ENCODE measurements at places on chromosomes 2 and 18.

DNA sequence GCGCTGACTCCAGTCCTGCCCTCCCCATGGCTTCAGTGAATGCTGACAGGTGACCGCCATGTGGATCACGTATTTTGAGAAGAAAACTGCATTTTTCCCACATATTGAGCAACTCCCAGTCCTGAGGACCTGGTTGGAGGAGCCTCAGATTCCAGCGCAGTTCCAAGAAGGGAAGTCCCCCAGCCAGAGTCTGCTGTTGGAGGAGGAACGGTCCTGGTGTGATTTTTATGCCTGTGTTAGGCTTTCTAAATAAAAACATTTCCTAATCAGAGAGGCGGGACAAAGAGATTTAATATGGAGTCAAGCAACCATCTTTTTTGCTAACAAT lies 32.3 kb upstream of the COL6A3 start:
- DNase-seq = no peak

GRCh38 chr2:144516411-144516980 lies 3.4 kb downstream of the ZEB2 start:
- DNase-seq = no peak

GRCh38 chr2:101807242-101807641 lies 109.7 kb downstream of the MAP4K4 start:
- no peak for DNase-seq

DNA sequence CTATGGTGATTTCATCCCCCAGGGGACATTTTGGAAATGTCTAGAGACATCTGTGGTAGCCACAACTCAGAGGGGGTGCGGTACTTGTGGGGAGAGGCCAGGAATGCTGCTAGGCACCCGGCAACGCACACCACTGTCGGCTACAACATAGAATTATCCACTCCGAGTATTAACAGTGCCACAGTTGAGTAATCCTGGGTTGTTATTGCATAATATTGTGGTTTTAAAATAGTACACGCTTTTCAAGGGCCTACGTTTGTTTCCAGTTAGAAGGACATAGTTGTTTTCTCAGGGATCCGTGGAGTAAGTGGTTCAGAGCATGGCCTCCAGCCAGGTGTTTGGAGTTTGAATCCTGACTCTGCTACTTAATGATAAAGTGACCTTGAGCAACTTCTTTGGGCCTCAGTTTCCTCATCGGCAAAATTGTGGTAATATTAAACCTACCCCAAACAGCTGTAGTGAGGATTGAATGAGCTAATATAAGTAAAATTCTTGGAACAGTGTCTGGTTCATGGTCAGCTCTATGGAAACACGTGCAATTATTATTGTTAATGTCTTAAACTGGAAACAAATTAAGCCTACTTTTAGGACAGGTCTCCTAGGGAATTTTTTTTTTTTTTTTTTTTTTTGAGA lies 24.5 kb downstream of the CYP27A1 start:
- DNase-seq = no peak

DNA sequence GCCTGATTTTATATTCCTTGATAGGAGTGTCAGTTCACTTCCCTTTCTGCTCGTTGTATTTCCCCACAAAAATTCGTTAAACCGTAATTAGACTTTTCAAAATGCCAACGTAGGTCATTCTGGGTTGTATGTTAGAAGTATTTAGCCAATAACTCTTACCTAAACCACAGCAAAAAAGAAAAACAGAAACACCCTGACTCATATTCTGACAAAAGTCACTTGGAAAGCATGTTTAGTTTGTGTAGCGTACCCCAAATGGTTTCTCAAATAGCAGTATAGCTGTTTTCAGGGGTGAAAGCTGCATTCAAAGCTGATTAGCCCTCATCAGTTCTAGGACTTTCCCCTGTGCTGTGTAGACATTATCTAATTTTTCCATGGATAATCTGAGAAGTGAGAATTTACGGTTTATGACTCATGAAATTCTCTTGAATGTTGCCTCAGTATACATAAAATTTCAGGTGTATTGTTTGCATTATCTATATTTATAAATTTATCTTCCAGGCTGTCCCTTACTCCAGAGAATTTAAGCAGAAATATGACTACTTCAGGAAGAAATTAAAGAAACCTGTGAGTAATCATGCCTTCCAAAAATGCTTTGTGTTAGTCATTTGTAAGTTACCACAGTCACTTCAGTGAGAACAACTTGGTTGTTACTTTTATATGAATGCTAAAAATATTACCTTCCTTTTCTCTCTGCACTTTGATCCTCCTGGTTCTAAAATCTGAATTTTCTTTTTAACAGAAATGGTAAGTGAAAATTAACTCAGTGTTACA lies 264.9 kb downstream of the ALPK2 start:
- peak; percentile 39 for DNase-seq

- no peak for DNase-seq
Observed at GRCh38 chr18:10035281-10035991, 121.6 kb downstream of the VAPA start.

DNA sequence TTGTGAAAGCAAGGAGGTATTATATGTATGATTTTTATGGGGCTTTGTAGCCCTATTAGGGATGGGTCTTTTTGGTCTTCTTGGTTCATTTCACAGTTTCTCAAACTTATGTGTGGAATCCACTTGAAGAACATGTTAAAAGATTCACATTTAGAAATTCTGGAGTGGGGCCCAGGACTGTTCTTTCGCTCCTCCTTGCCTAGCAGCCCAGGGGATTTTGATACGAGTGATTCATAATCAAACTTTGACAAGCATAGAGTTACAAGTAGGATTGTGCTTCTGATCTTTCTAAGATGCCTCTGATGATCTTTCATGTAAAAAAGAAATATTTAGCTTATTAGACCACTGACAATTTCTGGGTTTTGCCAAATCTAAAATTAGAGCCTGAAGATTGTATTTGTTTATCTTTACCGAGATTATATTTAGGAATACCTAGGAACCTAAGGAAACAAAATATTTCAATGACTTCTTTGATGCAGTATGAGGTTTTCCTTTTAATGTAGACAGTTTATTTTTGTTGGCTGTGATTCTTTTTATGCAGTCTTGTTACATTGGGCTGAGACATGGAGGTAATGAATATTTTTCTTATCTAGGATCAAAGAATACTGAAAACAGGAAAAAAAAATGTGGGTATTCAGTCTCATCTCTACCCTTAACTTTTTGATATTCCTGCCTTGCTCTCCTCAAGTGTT lies 324.0 kb downstream of the PARD3B start:
- DNase-seq = no peak

DNA sequence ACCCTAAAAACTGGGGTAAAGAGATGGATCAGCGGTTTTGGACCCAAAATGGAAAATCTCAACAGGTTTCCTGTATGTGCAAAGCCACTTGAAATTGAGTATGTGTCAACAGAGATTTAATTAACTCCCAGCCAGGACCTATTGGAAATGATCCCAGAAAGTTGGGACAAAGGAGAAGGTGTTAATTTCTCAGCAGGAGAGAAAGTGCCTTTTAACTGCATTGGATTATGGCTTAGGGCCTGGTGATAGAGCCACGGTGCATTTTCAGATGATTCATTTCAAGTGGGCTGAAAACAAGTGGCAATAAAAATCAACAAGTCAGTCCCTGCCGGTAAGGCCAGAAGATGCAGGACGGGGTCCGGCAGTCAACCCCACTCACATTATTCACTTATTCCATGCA lies 80.2 kb upstream of the BCL11A start:
- DNase-seq = no peak

GRCh38 chr18:58592223-58593214 lies 36.4 kb downstream of the ALPK2 start:
- DNase-seq = no peak

DNA sequence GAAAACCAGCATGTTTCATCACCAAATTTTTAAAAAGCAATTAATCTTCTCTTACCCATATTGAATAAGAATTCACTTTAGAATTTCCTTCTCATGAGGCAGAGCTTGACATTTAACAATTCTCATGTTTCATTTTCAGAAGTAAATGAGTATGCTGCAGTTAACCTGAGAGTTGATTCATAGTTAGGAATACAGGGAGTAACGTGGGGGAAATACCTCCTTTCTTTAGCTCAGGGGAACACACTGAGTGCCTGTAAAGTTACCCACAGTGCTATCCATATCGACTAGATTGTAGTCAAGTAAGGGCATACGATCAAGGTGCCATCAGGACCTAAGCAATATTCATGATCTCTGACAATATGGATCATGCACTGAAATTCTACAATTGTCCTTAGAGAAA lies 38.9 kb upstream of the ATIC start:
- DNase-seq = no peak

DNA sequence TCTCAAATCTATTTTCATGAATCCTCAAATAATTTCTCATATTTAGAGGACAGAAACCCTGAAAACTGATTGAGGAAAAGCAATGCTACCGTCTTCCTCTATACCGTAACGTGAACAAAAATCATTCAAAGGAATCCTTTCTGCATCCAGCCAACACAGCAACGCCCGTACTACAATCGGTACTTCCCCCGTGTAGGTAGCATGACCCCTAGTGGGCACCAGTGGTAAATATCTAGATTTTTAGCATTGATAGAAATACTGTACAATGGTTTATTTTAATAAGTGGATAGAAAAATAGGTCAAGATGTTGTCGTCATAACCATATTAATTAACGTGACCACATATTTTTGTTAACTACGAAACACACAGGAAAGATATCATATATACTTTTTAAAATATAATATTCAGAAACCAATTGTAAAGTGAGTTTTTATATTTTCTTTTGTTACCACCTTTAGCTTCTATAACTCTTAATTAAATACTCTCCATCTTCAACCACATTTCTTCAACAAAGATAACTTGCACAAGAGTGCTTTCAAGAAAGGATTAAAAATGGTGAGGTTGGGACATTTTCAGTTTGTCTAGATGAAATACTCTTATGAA lies 194.1 kb downstream of the SS18 start:
- peak; percentile 50 for DNase-seq

DNA sequence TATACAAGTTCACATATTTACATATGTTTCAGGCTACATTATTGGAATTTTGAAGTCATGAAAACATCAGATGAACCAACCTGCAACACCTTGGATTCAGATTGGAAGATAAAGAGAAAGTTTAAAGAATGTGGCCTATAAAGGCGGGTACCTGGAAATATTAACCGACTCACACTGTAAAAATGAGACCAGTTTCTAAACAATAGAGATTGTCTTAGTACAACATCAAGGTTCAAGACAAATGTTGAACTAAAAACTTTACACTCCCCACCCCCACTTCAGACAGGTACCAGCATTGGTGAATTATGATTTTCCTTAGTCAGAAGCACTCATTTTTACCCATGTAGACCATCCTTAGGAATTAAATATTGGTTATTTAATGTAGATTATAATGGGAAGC lies 186.4 kb upstream of the EPC2 start:
- no peak for DNase-seq

DNA sequence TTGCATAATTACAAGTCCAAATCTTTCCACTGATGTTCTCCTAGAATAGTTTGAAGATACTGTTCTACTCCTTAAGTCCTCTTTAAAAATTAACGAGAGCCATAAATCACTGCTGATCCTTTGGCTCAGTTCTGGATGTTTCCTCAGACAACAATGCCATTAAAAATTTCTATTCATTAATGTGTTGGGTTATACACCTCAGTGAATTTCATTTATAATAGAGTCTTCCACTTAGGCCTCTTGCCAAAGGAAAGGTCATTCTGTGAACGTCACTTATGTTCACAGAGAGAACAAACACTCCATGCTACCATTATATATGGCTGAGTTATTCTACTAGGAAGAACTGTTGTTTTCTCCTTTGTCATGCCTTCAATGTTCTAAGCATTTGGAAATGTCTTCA lies 1472.3 kb upstream of the CELF4 start:
- no peak for DNase-seq

DNA sequence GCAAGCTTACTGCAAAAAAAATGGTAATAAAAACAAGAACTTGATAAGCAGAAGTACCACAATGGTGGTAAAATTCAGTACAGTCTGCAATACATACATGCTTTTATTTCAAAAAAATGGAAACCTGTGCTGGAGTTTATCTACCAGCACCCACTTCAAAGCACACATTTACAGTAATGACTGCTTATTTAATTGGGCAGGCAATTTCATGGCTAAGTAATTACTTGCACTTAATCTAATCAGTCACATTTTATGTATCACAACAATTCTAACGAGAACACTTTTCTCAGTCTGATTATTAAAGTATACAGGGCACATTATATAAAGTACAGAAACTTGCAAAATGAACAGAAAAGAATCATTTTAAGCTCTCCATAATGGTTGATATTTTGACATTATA lies 5.2 kb downstream of the APCDD1 start:
- no peak for DNase-seq

DNA sequence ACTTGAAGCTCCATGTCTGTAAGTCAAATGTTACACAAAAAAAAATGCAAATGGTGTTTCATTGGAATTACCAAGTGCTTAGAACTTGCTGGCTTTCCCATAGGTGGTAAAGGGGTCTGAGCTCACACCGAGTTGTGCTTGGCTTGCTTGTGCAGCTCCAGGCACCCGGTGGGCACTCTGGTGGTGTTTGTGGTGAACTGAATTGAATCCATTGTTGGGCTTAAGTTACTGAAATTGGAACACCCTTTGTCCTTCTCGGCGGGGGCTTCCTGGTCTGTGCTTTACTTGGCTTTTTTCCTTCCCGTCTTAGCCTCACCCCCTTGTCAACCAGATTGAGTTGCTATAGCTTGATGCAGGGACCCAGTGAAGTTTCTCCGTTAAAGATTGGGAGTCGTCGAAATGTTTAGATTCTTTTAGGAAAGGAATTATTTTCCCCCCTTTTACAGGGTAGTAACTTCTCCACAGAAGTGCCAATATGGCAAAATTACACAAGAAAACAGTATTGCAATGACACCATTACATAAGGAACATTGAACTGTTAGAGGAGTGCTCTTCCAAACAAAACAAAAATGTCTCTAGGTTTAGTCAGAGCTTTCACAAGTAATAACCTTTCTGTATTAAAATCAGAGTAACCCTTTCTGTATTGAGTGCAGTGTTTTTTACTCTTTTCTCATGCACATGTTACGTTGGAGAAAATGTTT lies 97.9 kb upstream of the IL1R2 start:
- no peak for DNase-seq

GRCh38 chr2:30250421-30250820 lies 19.1 kb downstream of the LBH start:
- DNase-seq = no peak

GRCh38 chr18:63319383-63320122 lies at the start of gene BCL2:
BCL2 (minus strand) TSS chr18:63319769.
- DNase-seq = peak; percentile 30

- DNase-seq = no peak
Observed at GRCh38 chr18:69725009-69725408, 222.7 kb downstream of the CD226 start.

DNA sequence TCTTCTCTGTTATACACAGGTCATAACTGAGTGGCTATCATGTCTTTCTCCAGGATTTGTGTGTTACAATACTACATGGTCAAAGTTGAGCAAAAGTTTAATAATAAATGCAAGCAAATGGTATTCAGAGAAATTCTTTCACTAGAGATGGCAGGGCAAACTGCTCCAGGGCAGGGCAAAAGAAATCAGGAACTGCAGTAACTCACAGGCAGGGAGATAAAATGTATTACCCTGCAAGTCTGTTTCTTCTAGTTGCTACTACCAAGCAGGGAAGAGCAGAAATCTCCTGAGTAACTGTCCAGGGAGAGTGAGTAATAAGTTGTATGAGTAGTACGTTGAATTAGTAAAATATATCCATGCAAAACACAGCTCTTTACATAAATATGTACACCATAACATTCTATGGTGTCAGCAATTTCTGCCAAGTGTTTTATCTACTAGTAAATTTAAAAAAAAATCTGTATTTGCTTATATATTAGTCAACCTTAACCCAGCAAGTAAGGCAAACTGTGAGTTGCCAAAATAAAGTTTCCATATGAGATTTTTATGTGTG lies 404.1 kb downstream of the ZEB2 start:
- no peak for DNase-seq
